ENCODE measurements at places on chromosomes 11 and 22.

GRCh38 chr22:37254867-37255233 lies 10.8 kb upstream of the RAC2 start:
- DNase-seq, result no peak

DNA sequence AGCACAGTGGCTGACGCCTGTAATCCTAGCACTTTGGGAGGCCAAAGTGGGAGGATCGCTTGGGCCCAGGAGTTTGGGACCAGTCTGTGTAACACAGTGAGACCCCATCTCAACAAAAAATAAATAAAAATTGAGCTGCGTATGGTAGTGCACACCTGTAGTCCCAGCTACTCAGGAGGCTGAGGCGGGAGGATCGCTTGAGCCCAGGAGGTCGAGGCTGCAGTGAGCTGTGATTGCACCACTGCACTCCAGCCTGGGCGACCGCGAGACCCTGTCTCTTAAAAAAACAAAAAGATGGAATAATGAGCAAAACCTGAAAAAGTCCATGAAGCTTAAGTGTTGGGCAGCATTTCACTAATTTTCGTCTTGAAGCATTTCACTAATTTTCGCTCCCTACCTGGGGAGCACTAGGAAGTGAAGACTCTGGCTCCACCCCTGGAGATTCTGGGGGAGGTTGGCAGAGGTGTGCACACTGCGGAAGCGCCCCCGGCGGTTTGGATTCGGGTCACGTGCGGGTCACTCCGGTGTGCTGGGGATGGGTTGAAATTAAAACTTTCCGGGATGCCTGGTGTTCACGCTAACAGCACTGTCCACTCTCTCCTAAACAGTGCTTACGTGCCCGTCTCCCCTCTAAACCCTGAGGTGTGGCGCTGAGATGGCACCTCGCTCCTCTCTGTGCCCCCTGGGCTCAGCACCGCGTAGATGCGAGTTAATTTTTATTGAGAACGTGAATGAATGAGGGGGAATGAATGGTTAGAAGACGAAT lies 906 bp upstream of the NAA40 start:
- no peak for DNase-seq

DNA sequence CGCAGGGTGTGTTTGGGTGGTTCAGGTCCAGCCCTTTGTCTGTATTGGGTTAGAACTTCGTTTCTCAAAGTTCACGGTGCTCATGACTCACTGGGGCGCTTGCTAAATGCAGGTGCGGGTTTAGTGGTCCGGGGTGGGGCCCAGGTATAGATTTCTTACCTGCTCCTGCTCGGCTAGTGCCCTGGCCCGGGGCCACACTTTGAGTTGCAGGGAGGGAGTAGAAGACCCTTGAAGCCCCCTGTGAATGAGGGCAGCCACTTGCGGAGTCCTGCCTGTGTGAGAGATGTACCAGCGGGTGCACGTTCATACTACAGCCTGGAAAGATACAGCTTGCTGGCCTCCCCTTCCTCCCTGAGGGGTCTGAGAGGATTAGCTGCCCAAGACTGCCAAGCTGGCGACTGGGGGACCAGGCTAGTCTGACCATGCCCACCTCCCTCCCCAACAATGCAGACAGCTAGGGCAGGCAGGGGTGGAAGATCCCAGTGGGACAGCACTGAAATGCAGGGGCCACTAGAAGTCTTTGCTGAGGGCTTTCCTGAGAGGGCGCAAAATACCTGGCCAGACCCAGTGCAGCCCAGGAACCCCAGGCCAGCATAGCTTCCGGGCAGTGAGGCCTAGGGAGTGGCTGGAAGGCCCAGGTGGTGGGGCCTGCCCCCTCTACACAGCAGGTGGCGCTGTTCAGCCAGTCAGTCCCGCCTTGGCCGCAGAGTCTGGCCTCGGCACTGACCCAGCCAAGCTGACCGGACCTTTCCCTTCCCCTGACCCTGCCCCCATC lies 5.1 kb upstream of the MYRF start:
- DNase-seq, result no peak

DNA sequence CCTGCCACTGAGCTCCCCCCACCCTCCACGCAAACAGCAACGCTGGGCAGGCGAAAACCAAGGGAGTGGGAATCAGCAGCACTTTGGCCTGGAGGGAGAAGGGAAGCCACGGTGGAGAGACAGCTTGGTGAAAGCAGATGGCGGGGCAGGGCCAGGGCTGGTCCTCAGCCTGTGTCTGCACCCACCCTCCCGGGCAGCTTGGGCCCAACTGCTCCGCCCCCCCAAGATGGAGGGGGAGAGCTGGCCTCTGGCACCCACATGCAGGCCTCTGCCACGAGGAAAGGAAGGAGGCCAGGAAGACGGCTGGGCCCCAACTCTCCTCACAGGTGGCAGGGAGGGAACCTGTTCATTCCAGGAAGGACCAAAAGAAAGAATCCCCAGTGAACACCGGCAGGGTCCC lies 17.8 kb downstream of the MAFF start:
- DNase-seq, result no peak

DNA sequence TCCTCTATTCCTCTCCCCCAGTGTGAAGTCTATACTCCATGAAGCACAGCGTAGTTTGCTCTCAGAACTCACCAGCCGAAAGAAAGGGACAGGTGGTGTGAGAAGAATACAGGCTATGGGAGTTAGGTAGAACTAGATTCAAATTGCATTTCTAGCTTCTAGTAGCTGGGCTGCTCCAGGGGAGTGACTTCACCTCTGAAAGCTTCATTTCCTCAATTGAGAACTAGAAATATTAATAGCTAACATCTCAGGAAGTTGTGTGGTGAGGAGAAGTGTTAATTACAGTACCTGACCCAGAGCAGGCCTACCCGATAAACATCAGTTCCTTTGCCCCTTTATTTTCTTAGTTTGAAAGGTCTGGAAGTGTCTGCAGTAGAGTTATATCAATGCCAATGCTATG lies 484.7 kb upstream of the TENM4 start:
- no peak for DNase-seq

GRCh38 chr11:45897556-45897955 lies 9.5 kb downstream of the FREY1 start:
- DNase-seq, result no peak

DNA sequence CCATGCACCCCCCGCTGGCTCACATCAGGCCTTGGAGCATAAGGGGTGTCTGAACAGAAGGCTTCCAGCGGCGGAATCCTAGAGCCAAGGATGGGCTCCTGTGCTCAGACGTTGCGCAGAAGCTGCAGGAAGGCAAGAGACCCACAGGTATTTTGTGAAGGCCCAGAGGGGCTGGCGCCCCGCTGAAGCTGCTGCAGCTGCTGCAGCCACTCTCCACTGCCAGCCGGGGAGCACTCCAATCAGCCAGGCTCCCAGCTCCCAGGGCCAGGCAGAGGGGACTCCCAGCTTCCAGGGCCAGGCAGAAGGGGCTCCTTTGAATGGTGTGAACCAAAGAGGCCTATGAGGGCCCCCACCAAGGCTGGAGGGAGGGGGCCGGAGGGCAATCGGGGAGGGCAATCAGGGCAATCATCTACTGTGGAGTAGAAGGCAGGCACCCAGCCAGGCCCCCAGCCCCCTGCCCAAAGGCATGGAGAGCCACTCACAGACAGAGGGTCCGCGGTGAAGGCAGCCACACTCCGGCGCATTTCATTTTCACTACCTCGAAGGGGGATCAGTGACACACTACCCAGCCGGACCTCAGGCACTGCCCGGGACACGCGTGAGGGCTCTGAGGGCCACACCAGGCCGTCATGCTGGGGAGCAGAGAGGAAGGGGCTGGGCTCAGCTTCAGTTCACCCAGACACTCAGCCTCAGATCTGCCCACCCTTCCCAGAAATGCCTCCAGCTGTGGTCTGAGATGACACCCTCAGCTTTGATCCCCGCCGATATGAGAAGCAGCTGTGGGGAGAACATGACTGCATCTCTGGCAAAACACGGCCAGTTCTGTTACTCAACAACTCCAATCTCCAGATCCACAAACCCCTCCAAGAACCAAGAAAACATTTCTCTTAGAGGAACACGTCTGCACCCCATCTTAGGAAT lies 11.6 kb upstream of the PDE2A start:
- peak; percentile 57 for DNase-seq

DNA sequence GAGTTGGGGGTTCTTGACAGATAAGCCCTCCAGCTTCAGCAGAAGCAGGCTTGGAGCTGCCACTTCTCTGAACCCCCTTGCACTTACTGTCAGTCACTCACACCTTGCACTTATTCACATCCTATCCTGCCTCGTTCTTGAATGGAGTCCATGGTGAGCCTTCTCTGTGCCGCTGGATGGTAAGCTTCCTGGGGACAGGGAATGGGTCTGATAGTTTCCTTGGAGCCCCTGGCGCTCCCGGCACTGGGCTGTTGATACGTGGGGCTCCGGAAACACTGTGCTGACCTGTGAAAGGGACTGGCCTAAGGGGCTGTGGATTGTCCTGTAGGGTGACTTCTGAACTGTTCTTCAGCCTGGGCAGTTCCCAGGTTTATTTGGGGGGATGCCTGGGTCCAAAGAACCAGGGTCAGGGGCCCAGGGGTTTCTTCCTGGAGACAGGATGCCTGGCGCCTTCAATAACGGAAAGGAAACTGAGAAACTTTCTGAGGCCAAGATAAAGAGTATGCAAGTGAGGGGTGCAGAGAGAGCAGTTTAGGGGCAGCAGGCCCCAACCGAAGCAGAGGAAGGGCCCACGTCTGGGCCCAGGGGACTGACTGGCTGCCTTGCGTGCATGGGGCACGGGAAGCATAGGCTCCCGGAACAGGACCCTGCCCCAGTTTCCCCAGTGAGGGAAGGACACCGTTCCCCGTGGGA lies 709 bp upstream of the ST3GAL4 start:
- DNase-seq, result no peak

DNA sequence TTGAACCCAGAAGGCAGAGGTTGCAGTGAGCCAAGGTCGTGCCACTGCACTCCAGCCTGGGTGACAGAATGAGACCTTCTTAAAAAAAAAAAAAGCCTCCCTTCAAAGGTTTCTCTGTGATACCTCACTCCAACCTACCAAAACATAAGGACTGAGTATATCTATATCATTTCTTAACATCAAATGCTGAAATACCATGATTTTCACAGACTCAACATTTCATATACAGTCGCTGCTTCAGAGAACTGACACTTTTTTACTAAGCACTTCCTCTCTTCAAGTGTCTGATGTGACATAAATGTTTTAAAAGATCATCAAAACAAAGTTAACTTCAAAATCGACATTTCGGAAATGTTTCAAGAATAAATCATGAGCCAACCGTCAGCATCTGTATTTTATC lies 12.0 kb downstream of the PRR14L start:
- DNase-seq, result no peak

DNA sequence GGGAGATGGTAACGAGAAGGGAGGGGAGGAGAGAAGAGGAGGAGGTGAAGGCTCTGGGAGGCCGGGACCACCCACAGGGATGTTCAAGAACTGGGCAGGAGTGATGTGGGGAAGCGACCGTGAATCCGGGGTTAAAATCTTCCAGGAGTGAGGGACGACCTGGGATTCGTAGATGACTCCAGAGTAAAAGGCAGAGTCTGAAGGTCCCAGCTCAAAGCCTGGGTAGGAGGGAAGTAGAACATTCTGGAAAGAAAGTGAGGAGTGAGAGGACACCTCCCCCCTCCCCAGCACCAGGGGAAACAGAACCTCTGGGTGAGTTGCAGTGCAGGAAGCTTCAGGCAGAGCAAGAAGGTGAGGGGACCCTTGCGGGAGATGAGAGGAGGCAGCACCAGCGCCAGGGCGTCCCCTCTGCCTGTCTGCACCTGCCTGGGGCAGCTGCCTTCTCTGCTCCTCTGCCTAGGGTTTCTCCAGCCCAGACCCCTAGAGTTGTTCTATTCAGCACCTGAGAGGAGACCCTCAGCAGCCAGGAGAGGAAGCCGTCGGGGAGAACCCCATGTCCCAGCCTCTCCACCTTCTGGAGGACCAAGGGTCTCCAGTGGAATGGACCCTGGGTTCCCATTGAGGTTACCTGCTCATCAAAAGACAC lies 49.7 kb downstream of the LINC01488 start:
- no peak for DNase-seq

DNA sequence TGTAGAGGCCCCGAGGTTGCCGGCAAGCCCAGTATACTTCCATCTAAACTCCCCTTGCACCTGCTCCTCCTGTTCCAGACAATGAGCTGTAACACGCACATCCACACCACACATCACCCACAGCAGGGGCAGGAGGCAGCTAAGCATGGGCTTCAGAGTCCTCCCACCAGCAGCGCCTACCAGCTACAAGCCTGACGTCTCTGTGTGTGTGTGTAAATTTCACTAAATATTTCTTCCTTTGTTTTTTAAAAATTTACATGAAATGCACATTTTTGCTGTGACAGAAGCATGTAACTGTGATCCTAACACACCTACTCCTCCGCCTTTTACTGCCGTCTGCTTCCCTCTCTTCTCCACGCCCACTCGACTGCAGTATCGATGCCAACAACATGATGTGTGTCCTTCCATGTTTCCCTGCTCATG lies 29.4 kb upstream of the PACSIN2 start:
- DNase-seq, result no peak

DNA sequence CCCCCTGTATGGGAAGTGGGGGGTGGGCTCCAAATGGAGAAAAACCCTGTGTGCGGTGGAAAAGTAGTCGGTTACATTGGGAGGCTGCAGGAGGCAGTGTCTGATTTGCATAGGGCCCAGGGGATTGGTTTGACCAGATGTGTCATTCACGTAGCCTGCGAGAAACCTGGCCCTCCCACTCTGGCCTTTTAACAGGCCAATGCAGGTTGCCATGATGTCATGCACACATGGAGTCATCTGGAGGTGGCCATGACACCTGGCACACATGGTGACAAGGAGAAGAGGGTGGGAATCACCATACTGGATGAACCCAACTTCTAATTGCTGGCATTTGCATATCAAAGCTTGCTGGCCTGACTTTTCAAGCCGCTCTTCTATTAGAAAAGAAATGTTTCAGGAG lies 50.6 kb downstream of the FAM181B start:
- DNase-seq, result no peak

DNA sequence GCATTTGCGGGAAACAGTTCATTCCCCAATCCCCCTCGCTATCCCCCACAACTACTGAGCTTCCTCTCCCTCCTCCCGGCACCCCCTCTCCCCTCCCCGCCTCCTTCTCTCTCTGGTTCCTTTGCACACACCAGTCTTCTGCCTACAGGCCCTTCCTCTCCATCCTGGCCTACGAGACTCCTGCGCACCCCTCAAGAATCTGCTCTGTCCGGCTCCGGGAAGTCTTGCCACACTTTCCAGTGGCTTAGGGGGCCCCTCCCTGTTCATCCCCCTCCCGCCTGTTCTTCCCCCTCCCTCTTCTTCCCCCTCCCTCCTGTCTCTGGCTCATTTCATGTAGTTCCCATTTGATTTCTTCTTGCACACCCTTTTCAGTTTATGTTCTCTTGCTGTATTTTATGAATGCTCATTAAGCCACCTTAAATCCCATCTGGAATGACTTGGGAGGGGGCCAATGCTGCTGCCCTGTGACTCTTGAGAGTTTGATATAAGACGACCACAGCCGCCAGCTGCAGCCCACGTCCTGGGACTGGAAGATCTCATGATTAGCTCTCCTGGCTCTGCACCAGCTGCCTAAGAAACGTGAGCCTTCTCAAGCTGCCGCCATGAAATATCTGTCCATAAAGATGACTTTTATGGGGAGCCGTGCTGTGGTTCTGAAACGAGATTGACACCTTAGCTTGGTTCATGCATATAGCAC lies 50.9 kb downstream of the RPS6KA4 start:
- no peak for DNase-seq

GRCh38 chr11:83319346-83319745 lies 33.2 kb upstream of the CCDC90B start:
- DNase-seq, result no peak

Measured in stimulated activated CD8-positive, alpha-beta memory T cell treated with anti-CD3 and anti-CD28 coated beads, Interleukin-15, amount 100 ng/mL, for 48 hours (primary cell).